ENCODE measurements at places on chromosomes 12 and 14.
A peak's percentile ranks its signal among the peaks of the same experiment; 100 is the strongest.

- no peak for DNase-seq
Observed at GRCh38 chr12:104519190-104520019, 62.7 kb downstream of the CHST11 start.

GRCh38 chr14:51822499-51822898 is 37.9 kb upstream of the GNG2 start:
- no peak for DNase-seq

DNA sequence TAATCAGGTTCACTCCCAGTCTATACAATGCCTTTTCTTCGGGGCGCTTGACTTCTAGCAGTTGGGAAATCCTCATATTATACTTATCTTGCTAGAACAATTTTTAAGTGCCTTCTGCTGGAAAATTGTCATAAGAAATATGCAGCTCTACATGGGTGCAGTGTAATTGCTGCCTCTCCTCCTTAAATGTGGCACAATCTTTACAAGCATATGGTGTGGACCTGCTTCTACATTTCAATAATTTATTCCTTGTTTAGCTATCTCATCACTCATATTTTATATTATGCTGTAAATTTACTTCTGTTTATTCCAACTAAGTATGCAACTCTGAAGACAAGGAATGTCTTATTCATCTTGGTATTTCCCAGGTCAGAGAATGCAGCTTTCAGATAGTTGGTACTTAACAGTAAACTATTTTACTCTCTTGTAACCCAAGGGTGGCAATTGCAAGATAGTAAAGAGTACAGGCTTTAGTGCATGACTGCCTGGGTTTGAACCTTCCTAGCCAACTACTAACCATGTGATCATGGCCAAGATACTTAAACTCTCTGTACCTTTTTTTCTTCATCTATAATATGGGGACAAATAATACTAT is 43.6 kb upstream of the GAS2L3 start:
- DNase-seq: no peak

DNA sequence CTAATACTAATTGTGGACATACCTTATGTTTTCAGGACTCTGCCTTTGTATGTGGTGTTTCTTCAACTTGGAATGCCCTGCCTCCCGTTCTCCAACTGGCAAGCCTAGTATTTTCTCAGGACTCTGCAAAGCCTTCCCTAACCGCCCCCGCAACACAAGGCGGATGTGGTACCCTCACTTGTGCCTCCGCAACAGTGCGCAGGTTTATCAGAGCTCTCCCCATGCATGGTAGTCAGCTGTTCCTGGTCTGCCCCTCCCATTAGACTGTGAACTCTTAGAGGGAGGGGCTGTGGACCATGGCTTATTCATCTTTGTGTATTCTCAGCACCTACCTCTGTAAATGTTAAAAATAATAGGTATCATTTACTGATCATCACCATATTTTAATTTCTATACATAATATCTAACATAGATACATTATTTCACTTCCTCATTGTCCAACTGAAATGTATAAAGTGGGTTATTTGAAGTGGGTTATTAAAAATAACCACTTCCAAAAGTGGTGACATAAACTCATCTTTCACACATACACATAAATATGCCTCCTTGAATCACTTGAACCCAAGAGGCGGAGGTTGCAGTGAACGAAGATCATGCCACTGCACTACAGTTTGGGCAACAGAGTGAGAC is 9.0 kb downstream of the LPAR5 start:
- DNase-seq: no peak

DNA sequence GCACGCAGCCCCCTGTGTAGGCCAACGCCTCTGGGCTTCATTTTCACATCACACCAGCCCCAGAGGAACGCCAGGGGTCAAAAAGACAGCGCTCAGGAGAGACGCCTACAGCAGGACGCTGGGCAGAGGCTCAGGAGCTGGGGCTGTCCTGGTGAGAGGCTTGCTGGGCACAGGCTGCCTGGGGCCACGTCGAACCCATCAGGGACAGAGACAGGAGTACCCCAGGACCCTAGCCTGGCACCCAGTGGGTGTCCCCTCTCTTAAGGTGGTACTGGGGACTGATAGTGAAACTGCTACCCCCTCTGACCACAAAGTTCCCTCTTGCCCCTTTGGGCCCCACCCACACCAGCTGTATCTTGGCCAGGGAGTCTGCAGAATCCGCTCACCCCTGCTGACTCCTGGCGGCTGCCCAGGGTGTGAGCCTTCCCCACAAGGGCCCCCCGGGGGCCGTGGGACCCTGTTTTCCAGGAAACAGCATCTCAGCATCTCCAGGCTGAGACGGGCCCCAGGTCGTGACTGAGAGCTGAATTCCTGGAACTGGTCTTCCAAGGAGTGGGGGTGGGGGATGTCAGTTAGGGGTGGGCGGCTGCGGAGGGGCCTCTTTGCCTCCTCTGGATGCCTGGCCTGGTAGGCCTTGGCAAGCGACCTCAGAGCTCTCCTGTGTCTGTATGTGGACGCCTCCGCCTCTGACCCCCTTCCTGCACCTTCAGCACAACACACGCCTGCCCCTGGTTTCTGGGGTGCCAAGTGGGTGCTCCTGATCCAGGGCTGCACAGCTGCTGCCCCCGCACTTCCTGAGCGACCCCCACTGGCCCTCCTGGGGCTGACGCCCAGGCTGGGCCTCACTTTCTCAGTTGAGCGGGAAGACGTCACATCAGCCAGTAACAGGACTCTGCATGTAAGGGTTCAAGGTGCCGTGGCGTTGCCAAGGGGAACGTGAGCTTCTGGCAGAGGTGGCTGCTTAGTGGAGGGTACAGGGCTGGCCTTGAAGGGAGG is 321.9 kb upstream of the RTL1 start:
- DNase-seq: no peak

- no peak for DNase-seq
Observed at GRCh38 chr12:96015672-96016071, 19.5 kb upstream of the HAL start.

- no peak for DNase-seq
Observed at GRCh38 chr14:53055003-53055402, 98.1 kb downstream of the DDHD1 start.

GRCh38 chr12:92912052-92912451 is 17.0 kb downstream of the EEA1 start:
- no peak for DNase-seq

GRCh38 chr12:1591034-1591433 is 3.3 kb downstream of the FBXL14 start:
- DNase-seq: peak; percentile 14

- DNase-seq: no peak
Observed at GRCh38 chr12:12788131-12788530, 2.7 kb downstream of the APOLD1 start.

DNA sequence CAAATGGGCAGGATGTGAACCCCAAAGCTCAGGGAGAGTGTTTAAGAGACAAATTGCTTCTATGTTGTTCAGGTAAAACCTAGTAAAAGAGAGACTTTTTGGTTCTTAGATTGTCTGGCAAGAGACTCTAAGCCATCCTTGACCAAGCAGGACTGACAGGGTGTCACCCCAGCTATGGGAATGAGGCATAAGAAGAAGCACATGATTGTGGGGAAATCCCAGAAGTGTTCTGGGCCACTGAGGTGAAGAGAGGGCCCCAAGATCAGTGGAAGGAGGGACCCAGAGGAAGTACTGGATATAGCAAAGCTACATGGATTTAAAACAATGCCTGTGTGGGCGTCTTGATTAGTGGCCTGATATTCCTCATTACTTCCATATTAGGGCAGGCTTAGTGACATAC is 99.0 kb downstream of the SAMD4A start:
- DNase-seq: no peak

GRCh38 chr14:76500011-76500410 is 124.1 kb downstream of the ESRRB start:
- DNase-seq: no peak

GRCh38 chr12:85489194-85489593 is 209.2 kb downstream of the ALX1 start:
- peak; percentile 7 for DNase-seq

DNA sequence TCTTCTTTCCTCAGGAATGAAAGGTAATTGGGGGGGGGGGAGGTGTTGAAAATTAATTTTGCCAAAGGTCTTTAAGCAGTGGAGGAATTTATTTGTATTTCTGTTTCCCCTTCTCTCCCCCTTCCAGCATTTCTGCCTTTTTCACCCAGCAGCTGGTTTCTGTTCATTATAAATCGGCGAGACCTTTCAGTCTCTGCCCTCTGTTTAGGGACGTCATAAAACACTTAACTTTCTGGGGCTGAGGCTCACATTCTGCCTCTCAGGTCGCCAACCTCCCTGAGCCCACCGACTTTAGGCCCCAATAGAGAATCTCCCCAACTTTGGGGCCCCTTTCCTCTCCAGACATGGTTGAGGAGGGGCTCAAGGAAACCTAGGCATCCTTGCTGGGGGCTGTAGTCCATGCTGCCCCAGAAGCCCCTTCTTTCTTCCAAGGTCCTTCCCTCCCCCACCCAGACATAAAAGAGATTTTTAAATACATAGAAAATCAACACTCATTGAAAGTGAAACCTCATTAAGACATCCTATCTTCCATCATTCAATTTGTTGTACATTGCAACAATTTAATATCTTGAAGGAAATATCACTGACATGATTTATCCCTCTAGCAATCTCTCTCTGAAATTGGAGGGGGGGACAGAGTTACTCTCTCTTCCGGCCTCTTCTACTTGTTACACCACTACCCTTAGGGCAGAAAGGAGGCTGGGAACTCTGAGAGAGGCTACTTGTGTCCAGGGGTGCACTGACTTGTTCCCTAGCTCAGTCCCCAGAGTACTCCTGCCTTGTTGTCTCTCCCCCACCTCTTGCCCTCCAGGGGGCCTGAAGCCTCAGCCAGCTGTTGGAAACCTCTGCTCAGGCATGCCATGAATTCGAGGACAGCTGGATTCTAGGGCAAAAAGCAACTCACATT is 2.5 kb upstream of the HOXC6 start:
- DNase-seq: no peak

DNA sequence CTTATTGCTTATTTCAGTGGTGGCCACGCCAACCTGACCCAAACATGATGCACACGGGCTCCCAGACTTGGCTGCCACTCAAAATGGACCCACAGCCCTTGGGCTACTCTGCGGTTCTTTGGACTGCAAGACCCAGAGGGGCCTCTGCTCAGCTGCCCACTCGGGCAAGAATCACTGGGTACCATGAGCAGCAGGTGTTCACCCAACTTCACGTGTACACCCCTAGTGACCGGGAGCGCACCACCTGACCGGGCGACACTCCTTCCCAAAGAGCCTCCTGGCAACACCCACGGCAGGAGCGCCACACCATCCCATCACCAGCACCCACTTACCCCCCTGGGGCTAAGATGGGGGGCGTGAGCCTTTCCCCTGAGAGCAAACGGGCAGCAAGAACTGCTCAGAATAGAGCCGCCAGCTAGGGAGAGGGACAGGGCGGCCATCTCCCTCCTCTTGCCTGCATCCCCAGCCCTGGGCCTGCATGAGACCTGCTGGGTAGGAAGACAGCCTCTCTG is 32.0 kb downstream of the CCNK start:
- DNase-seq: no peak

GRCh38 chr12:48279601-48280000 is 71.1 kb downstream of the ZNF641 start:
- no peak for DNase-seq

DNA sequence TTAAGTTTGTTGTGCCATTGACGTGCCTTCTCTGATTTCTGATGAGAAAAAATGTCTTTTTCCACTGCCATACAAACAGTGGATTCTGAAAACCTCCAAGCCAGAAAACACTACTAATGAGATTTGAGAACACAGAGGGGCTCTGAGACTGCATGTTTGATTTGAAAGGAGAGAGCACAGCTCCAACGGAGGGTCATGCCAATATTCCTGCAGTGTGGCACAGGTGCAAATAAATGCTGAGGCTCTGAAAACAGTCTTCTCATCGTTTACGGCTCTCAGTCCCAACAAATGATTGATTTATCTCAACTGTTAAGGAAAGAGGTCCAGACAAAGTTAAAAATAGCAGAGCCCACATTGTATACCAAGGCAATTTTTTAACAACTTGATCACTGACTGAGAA is 128.7 kb downstream of the KCNH5 start:
- DNase-seq: no peak

DNA sequence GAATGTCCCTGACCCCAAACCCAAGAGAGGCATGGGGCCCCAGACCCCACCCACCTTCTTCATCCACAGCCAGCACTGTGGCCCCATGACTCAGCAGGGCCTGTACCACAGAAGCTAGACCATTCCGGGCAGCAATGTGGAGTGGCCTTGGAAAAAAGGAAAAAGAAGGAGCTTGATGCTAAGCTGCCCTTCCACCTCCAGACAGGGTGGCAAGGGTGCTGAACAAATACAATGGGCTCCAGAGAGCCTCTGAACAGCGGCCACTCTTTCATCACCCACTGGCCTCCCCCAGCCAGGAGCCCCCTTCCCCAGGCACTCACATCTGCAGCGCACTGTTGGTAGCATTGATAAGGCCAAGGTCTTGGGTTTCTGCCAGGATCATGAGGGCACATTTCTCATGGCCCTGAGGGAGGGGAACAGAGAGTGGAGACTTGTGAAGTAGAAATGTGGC is 13.9 kb downstream of the SLC39A5 start:
- no peak for DNase-seq

GRCh38 chr14:51248016-51248987 is 8.3 kb downstream of the TMX1 start:
- DNase-seq: no peak

- no peak for DNase-seq
Observed at GRCh38 chr12:113061061-113061694, 4.6 kb downstream of the DTX1 start.

DNA sequence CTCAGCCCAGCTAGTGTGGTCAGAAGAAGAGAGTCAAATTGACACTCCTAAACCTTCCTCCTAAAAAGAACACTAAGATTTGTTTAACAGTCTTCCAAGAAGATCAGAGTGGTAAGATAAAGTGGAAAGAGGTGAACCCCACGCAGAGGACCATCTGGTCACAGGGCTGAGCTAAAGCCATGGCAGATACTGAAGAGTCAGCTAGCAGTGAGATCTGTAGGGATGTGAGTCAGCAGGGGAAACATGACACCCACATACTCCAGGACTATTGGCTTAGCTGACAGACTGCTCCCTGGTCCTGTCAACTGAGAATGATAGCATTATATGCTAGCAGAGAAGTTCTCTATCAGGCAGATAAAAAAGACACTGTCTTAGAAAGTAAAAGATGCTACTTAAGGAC is 269.4 kb upstream of the ALG10 start:
- no peak for DNase-seq

DNA sequence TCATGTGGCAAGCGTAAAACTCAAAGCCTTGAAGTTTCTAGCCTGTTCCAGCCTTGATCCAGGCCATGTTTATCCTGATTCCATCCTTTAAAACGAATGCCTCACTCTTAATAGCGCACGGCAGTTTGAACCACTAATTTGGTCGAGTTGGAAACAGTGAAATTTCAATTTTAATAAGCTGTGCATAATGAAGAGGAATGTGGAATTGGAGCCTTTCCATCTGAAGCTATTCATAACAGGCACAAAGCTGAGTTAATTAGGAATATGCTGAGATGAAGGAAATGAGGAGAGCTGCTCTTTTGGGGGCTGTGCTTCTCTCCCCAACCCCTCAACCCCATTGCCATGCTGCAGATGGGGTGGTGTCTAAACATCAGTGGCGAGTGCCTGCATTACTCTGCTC is 70.7 kb downstream of the PTPN11 start:
- DNase-seq: no peak

- no peak for DNase-seq
Observed at GRCh38 chr14:68413509-68413908, 379.4 kb downstream of the ZFP36L1 start.
